ENCODE measurements at places on chromosomes 1 and 21.

DNA sequence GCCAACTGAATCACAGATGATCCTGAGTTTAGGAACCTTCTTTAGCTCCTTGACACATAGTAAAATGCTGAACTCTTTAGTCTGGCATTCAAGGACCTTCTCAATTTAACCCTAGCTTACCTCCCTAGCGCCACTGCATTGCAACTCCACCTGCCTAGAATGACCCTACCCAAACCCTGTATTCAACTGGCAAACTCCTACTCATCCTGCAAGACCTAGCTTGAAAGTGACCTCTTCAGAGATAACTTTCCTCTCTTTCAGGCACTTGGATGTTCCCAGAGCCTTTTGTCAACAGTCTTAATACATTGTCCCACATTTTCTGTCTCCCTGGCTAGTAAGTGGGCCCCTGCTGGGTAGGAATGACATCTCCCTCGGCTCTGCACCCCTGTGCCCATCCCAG, 19.7 kb downstream of the TRIM62 start:
- DNase-seq = no peak

GRCh38 chr1:228308628-228309325, 97.9 kb downstream of the TRIM11 start:
- DNase-seq = peak; percentile 31

DNA sequence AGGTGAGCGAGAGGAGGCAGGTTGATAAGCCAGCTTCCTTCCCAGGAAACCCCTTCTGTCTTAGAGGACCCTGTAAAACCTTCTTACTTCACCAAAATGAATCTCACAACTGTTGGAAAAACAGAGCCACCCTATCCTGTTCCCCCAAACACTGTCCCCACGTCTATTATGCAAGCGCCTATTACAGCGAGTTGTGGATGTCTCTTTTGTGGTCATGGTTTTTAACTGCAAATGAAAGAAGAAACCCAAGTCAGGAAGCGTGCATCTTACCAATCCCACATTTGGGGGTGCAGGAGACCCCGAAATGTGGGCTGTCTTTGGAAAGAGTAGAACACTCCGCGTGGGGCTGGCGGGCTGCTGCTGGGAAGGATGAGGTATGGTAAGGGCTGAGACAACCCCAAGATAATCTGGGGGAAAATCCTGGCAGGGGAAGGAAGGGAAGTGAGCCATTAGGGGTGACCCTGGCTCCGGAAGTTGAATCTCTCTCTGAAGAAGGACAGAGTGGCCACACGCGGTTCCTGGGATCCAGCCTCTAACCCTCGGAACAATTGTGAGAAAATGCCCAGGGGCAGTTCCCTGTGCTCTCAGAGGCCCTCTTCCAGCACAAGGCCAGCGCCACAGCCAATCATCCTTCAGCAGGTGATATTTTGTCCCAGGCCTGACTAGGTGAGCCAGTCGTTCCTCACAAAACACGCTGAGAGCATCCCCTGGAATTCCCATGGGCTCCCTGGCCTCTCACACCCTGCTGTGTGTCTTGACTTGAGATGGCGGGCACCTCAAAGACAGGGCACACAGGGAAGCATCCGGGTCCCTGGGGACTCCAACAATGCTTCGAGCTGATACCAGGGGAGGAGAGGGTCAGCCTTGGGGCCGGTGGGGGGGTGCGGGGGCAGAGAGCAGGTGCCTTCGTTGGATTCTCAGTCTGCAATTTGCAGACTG, 168.5 kb upstream of the IRF2BP2 start:
- no peak for DNase-seq

DNA sequence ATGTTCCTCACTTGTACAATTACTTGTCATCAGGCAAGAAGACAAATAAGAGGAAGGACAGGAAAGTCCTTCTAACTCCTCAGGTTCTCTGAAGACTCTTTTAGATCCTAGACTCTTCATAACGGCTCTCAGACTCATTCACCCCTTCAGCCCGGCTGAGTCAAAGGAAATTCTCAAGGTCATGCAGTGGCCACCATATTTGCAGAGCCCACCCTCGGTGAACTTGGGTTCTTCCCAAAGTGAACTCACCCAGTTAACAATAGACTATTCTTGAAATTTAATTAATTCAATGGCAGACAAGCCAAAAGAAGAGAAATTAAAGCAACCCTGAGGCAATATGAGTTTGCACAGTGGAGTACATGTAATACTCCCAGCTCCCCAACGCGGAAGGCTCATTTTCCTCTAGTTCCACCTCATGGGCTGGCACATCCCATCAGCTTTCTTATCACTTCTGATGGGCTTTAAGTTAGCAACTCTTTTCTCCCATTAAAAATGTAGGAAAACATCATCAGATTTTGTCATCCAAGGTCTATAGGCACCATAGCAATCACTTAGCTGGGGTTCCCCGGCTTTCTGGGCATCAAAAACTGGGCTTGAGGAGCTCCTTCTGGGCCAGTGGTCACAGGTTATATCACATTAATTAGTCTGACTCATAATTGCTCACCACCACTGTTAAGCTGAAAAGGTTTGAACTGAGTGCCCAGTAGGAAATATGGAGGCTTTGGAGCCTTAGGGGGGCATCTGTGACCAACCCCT, 27.8 kb upstream of the TIAM1 start:
- no peak for DNase-seq

- no peak for DNase-seq
Measured at GRCh38 chr1:202663131-202663530, 47.1 kb downstream of the SYT2 start.

DNA sequence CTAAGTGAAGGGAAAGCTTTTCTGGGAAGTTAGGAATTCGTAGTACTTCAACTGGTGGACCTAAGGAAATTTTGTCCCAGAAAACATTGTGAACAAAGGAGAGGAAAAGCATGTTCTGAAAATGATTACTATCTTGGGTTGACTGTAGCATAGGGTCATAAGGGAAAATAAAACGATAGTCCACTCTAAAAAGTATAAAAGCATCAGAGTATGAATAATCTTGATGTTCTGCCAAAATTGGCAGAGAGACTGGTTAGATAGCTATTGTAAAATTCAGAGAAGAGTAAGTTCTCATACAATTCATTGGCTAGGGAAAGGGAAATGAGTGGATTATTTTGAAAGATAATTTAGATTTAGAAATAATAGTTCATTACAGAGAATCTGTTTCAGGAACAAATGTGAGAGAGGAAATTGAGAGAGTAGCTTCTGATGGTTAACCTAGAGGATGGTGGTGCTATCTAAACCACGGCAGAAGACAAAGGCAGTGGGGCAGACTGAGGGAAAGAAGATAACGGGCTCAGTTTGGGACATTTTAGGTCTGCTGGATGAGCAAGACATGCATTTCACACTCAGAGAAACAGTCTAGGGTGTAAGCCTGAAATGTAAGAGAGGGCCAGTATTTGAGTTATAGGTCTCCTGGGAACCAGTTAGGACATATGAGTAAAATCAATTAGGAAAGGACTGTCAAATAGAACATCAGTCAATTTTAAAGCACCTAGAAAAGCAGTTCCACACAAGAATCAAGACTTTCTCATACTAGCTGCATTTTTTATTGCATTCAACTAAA, 799.3 kb upstream of the CXADR start:
- DNase-seq = no peak

DNA sequence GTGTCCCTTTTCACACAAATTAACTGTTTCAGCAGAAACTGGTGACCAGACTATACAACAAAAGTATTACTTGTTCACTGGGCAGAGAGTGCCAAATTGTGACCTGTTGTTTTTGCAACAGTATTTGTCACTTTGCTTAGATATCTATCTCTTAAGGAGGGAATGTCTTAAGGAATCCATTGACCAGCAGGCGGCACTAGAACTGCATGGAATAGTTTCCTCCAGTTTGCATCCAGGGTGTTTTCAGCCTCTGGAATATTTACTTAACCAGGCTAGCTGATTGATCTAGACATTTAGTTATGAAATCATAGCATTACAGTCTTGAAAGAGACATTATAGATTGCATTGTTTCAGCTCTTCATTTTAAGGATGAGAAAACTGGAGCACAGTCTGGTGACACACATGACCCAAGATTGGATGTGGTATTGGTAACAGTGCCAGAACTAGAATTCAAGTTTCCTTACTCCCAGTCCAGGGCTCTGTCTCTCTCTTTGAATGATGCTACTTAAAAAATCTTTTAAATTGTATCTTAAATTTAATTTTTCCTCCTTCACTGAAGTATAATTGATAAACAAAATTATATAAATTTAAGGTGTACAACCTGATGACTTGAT, 16.9 kb downstream of the RPTN start:
- DNase-seq = no peak

Measured in mesothelial cell of epicardium (in vitro differentiated cells).